Stimulated activated CD4-positive, alpha-beta T cell treated with anti-CD3 and anti-CD28 coated beads, Interleukin-1b, Interleukin-23, amount 100 ng/mL, for 24 hours (primary cell): ENCODE measurements at places on chromosomes 11 and 22.

- DNase-seq, result no peak
These were observed 26.5 kb upstream of the CADM1 start for GRCh38 chr11:115530752-115531151.

GRCh38 chr11:99534812-99535211 lies 514.1 kb downstream of the CNTN5 start:
- no peak for DNase-seq

- DNase-seq, result no peak
These were observed 89.4 kb upstream of the VPREB1 start for GRCh38 chr22:22155146-22155545.

DNA sequence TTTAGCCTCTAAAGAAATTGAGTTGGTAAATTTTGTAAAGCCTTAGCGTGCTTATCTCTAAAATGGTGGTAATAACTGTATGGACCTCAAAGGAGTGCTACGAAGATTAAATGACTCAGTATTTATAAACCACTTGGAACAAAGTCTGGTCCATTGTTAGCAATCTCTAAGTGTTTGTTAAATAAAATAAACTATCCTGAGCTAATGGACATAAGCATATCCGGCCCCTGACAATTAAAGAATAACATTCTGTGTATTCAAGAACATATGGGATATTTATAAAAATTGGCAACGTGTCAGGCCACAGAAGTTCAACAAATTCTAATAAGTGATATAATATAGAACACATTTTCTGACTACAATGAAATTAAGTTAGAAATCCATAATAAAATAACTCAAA lies 71.0 kb downstream of the MYEOV start:
- no peak for DNase-seq

- no peak for DNase-seq
These were observed 105.1 kb upstream of the LMO1 start for GRCh38 chr11:8368772-8369171.
